Testis (tissue), 5 donors: ENCODE measurements at places on chromosomes 2 and 18. TPM values are rescaled to one million over a fixed set of nuclear protein-coding genes. Genes with fewer than 3 reads are reported as not detected.

BOLL gene
- polyA plus RNA-seq = 256 TPM

GRCh38 chr18:42326752-42327151 lies 371.7 kb downstream of the PIK3C3 start:
- DNase-seq = no peak

DNA sequence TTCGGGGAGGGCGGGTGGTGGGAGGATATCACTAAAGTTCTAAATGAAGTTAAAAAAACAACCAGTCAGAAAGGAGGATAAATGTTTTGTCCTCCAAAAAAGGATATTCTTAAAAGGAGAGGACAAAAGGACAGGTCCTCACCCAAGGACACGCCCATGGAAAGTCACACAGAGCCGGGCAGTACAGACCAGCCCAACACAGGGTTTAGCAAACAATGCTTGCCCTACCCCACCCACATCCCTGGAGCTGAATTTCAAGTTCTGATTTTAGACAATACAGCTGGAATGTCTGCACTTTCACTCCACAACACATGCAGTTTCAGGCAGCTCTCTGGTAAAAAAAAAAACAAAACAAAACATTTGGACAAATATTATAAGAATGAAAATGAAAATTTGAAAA lies 67.9 kb downstream of the SLC9A4 start:
- DNase-seq = no peak

DNA sequence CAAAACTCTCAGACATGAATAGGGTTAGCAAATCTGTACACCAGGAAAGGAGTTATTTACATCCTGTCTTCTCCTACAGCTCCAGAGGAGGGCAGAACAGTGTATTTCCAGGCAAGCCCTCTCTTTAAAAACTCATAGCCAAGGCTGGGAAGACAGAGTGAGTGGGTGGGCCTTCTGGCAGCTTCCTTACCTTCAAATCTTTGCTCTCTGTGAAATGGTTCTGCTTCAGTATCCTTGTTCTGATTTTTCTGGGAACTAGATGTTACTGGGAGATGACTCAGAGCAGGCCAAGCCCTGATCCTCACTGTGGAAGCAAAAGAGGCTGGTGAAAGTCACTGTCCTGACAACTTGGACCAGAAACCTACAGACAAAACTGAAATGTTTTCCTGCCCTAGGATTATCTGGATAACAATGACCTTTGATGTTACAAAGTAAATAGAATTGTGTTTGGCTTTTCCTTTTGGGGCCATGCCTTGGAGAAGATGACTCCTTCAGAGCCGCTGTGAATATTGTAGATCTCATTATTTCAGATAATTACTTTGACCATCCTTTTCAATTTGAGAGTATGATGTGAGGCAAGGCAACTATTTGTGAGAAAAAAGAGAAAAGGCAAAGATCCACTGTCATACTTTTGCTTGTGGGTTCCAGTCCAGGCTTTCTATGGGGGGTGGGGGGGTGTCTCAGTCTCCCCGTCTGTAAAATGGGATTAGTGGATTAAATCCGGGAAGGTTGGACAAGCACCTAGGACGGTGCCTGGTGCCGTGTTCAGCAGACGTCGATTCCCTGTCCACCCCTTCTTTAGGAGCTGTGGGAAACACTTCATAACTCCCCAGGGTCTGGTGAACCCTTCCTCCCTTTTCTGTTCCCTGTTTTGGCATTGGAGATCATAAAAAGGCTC lies 644 bp upstream of the QPCT start:
- peak; percentile 16 for DNase-seq

GRCh38 chr2:217171874-217172273 lies 312.0 kb upstream of the TNP1 start:
- DNase-seq = no peak

DNA sequence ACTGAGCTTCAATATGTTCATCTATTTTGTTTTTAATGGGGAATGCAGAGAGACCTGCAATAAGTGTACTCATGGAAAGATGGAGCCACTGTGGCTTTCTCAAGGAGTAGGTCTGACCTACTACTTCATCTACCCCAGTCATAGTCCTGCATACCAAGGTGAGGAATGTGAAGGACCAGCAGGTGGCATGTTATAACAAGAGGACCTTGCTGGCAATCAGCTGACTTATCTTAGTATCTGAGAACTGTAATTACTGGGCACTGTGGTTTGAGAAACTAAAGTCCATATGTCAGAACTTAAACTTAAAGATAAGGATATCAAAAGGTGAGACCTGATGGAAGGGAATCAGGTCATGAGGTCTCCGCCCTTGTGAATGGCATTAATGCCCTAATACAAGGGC lies 1104.2 kb downstream of the BCL11A start:
- no peak for DNase-seq

DNA sequence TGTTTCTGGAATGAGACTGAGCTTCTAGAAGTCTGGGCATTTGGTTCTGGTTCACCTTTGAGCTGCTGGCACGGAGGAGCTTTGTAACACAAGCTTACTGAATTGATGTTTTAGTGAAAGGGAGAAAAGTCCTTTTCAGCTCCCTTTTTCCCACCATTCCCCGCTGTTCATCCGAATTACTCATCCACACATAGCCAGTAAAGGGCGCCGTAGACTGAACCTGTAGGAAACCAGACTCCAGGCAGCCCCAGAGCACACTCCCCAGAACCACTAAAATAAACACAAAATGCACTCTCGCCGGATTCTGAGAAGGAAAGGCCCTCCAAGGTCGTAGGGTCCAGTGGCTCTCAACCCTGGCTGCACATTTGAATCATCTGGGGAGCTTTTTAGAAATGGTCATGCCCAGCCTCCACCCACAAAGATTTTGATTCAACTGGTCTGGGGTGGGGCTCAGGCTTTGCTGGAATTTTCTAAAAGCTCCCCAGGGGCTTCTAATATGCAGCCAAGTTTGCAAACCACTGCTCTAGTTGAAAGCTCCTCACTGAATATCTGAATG lies 29.6 kb downstream of the TCF7L1 start:
- peak; percentile 57 for DNase-seq

DNA sequence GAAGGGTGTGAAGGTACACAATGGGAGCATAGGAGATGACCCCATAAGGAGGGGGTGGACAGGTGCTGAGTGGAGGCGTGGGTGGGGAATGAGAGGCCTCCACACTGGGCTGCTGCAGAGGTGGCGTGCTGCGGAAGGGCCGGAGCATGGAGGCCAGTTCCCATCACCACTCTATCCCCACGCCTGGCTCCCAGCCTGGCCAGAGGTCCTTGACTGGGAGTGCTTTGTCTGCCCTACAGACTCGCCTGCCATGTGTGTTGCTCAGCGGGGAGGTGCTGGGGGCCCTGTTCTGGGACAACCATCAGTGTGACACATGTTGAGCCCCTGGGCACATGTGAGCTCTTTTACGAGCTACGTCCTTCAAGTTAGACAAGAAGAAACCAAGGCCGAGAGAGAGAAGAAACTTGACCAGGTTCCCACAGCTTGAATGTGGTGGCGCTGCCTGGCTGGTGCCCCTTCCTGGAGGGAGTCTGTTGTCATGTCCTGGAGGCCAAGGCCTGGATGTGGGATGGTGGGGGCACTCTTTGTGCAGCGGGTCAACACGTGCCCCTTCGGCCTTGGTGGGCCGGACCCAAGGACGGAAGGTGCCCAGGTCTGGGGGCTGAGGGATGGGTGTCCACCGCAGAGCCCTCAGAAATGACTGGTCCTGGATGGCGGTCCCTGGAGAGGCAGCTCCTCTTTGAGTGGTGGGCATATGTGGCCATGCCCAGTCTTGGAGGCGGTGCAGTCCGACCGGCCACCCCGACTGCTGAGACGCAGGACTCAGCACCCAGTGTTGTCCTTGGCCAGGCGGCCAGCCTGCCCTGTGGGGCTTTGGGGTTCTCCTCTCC lies 1.2 kb upstream of the INPP5D start:
- DNase-seq = peak; percentile 6

GPR45 gene
- polyA plus RNA-seq = 0.74 TPM
